ENCODE measurements at places on chromosomes 2 and 18. TPM values are rescaled to one million over a fixed set of nuclear protein-coding genes. Genes with fewer than 3 reads are reported as not detected.

TRABD2A gene
- 1.8 TPM for total RNA-seq

PTPRN gene
- 7.9 TPM for total RNA-seq

SPATA3 gene
- not detected for total RNA-seq

ROCK2 gene
- total RNA-seq: 52.7 TPM

IL1R2 gene
- total RNA-seq: not detected

CIB4 gene
- not detected for total RNA-seq
